Progenitor cell of endocrine pancreas (in vitro differentiated cells): ENCODE measurements at places on chromosomes 4 and X. TPM values are rescaled to one million over a fixed set of nuclear protein-coding genes. Genes with fewer than 3 reads are reported as not detected.

Gene EREG
- total RNA-seq, result not detected in 2 replicates

Gene GRPR
- total RNA-seq, result 1.7 and 1.8 TPM in 2 replicates

Gene TECRL
- not detected in 2 replicates for total RNA-seq

Gene MAGED4
- 127 and 128 TPM in 2 replicates for total RNA-seq

Gene BGN
- 0.98 and 1.1 TPM in 2 replicates for total RNA-seq

DNA sequence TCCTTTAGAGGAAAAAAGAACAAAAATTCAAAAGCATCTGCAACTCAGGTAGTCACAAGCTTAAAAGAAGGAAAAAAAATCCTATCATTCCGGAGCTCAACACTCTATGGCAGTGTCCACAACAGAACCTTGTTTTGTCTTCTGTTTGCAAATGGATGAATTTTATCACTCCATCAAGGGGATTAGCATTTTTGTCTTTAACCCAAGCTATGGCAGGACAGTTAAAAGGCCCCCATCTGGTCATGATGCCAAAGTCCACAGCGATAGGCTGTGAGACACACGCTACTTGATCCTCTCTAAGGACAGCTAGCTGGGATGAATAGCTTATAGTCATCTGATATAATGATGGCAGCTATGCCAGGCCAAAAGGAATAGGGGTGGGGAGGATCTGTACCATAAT lies 16.6 kb downstream of the AMER1 start:
- DNase-seq, result no peak

DNA sequence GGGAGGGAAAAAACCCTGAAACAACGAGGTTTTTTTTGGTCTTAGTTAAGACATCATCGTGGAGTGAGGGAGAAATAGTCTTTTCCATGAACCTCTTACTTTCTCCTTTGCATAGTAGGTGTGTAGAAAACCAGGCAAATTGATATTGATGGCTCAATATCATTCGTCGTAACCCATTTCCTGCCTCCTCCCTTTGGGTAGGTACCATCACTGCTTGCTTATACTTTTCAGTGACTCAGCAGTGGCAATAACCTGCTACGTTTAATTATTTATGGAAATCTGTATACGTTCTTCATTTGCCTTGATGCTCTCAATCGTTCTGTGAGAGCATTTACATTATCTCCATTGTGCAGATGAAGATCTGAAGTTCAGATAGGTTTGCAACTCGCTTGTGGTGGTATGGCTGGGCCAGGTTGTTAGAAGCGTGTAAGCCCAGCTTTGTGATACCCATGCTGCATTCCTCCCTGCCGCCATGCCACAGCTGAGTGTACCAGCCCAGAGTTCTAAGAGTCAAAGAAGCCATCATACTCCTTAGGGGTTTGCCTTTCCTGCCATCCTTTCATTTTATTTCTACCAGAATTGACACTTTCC lies 212.9 kb downstream of the ARHGAP10 start:
- DNase-seq, result no peak

GRCh38 chr4:84957514-84958420 lies 8.7 kb downstream of the WDFY3 start:
- DNase-seq, result no peak

- no peak for DNase-seq
Measured at GRCh38 chr4:10100734-10101216, 15.8 kb downstream of the WDR1 start.

DNA sequence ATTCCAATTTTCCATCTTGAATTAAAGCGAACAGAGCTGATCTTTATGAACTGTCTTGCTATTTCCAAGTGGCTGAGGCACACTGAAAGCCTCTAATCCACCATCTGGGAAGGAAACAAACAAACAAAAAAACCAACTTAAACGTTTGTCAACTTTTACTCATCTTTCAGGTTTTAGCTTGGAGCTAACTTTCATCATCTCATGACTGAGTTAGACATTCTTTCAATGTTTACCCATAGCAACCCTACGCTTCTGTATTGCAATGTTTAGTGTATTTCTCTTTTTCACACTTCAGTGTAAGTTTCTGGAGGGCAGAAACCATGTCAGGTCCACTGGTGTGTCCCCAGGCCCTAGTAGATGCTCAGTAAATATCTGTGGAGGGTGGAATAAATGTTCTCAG lies 343.8 kb downstream of the GBA3 start:
- DNase-seq, result no peak

DNA sequence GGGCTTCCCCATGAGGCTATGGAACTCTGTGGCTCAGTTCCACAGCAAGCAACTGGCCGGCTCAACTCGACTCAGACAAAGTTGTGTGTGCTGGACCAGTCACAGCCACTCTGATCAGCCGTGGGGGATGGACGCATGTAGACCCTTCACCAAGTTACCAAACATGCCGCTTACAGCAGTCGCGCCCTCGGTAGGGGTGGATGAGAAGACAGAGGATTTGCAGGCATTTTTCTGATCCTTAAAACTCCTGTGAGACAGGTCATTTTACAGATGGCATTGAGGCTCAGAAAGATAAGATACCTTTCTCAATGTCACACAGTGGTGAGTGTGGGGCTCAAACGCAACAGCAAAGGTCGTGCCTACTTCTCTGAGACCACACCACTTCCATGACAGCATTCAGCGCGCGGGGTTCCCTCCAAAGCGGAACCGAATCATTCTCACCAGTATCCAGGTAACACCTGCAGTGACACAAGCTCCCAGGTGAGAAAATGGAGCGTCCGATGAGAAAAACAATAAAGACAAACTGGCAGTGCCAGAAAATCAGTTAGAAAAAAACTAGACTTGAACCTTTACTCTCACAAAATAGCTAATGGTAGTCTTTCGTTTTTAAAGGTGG lies 83.6 kb downstream of the RELL1 start:
- DNase-seq, result no peak

DNA sequence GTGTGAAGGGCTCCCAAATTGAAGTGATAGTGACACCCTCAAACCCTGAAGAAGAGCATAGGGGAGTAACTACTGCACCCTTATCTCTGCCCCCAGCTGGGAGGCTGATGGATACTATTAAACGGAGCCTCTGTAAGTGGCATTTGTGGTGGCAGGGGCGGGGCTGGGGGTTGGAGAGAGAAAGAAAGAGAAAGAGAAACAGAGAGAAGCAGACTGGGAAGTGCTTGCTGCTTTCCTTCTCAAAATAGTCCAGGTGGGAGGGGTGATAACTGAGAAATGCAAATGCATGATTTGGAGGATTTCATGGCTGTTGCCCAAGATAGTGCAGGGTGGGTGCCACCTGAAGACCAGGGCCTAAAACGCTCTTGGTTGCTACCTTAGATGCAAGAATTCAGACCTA lies 253.5 kb upstream of the GATB start:
- no peak for DNase-seq

DNA sequence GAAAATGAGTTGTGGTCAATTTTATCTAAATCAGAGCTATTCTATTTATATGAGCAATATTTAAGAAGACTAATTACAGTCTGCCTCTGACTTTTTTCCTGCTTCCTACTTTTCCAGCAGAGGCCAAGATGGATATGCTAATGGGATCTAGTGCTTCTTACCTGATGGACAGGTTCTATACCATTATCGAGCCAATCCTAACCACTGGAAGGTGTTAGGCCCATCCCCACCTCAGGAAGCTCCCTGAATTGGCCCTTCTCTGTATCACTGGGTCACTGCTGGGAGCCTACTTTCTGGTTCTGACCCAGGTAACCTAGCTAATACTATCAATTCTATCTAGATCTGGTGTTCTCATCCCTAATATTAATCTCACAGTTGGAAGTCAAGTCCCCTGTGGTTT lies 577 bp upstream of the YIPF7 start:
- DNase-seq, result no peak
